NCI-H187 treated with DMSO at 0.1 percent for 48 hours (cell line): ENCODE measurements at places on chromosomes 1 and 21.

DNA sequence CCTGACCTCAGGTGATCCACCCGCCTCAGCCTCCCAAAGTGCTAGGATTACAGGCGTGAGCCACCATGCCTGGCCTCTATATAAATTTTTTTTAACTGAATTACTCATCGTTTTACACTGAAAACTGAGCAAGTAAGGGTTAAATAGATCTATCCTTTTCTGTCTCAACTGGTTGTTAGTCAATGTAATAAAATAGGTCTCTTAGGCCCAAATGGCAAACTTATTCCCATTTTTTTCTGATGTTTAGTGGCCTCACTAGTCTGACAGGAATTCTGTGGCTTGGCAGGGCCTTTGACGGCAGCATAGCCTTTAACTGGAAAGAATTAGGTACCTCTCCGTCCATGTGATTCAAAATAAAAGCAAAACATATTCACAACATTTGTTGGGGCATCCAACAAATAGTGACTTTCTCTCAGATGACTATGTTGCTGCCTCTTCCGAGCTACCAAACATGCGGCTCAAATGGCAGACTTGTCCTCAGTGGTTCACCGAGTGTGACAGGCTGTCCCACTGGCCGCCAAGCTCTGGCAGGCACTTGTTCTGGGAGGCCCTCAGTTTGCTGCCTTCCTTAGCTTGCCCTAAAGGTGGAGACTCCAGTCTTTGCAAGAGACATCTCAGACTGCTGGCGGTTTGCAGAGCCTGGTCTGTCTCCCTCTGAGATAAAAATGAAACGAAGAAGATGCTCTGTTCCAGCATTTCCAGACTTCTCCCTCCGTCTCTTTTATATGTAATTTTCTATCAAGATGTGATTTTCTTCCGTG is 17.4 kb downstream of the ATP1A4 start:
- no peak for DNase-seq

GRCh38 chr1:115400426-115400825 is 62.4 kb upstream of the NGF start:
- DNase-seq, result no peak

- DNase-seq, result no peak
Measured at GRCh38 chr1:221753828-221754188, 11.9 kb upstream of the DUSP10 start.

DNA sequence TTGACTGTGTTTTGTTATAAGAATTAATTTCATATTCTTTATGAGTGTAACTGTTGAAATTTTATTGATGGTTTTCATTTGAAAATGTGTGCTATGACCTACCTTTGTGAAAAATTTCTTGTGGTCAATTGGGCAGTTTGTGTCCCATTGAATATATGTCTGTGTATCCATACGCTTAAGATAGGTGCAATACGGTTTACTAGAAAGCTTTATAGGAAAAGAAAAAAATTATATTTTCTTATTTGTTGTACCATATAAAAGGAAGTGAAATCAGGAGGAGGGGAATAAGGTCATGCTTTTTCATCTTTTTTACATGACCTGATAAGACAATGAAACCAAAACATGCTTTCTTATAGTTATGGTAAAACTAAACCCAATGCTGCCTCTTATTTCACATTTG is 807.7 kb downstream of the USP25 start:
- DNase-seq, result no peak

DNA sequence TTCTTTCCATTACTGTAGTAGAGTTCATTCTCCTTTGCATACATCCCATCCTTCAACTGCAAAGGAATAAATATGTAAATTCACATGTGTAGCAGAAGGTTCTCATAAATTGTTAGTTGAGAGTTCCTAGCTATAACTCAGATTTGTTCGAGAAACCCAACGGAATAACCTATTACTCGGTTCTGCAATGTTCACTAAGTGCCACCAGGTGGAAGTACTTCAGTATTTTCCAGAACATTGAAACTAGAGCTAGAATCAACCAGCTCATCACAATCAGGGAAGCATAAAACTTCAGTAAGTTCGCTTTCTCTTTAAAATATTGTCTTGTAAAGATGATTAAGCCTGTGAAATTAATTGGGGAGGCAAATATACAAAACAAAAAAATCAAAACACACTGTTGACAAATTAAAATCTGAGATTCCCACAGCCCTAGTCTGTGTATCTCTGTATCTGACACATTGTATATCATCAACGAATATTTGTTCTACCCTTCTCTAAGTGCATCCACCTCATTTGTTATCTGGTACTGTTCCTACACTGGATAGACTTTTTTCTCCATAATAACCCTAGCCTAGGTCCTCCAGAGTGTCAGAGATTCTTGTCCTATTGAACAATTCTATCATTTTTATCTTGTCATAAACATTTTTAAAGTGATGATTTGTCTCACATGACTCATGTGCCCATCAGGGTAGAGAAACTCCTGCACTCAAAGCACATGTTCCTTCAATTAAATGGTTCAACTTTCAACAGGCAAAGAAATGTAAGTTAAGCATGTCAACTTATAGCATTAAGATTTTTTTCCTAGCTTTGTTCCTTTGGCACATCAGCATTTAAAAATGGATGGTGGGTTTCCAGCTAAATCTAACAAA is 31.9 kb downstream of the MROH9 start:
- peak; percentile 58 for DNase-seq

GRCh38 chr1:67836769-67837168 is 3.5 kb upstream of the GNG12 start:
- no peak for DNase-seq

GRCh38 chr1:26788836-26789611 is 1.3 kb downstream of the PIGV start:
- DNase-seq, result peak; percentile 47

GRCh38 chr1:50419192-50419906 is 3.9 kb downstream of the DMRTA2 start:
- no peak for DNase-seq

DNA sequence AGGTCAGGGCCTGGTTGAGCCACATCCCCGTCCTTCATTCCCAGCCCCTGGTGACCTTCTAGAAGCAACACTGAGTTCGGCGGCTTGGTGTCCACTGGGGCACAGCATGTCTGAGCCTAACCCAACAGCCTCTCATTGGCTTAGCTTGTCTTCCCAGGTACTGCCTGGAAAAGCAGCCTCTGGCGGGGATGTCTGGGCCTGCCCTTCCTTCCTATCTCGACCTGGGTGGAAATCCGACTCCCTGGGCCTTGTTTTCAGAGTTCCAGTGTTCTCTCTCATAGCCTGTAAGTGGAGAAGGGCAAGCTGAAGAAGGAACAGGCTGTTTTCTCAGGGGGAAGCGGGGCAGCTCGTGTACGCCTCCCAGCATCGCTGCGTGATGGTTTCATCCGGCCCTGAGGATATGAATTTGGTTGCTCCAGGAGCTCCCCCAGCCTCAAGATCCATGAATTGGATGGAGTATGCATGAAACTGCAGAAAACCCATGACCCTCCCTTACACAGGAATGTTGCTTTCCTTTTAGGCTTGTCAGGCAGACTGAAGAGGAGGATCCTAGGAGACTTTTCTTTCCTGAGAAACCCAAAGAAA is 116.5 kb upstream of the IRF2BP2 start:
- peak; percentile 41 for DNase-seq

DNA sequence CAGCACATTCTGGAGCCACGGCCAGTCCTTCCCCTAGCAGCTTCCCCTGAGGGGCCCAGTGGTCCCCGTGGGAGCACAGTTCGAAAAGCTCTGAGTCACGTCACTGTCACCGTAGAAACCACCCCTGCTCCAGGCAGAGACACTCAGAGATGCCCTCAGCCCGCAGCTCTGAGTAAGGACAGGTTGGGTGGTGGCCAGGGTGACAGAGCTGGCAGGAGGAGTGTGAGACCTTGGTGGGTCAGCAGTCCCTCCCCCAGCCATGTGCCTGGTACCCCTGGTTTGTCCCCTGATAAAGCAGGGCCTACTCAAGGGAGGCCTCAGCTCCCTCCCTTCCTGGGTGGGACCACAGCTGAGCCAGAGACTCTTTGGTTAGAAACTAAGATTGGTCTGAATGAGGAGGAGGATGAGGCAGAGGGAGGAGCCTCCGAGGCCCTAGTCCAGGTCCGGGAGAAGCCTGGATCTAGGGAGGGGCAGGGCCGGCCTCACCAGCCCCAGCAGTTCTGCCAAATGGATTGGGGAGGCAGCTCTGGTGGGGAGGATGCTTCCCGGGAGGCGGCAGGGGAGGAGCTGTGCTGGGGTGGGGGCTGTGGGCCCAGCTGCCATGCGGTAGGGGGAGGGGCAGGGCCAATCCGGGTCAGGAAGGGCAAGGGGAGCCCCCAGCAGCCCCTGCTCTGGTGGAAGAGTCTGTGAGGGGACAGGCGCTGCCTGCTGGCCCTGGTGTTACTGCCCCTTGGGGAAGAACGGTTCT is 55.2 kb downstream of the SLC9A1 start:
- no peak for DNase-seq

- DNase-seq, result no peak
Measured at GRCh38 chr1:114719424-114719787, 2.8 kb upstream of the NRAS start.

DNA sequence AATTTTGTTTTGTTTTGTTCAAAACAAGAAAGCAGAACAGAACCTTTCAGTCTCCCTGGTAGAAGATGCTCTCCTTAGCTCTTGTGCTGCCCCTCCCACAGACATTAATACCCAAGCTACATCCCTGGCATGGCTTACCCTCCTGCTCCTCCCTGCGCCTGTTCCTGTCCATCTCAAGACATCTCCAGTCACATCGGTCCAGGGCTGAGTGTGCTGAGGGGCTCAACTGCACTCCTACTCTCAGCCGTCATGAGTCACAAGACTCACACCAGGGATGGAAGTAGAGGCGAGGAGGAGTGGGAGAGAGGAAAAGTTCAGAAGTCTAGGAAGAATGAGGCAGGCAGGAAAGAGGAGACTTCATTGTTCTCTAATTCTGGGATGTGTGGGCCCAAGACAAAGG is 9.2 kb upstream of the TACSTD2 start:
- DNase-seq, result no peak

GRCh38 chr21:41865002-41865777 is 14.0 kb downstream of the PRDM15 start:
- DNase-seq, result no peak

GRCh38 chr1:5798151-5798730 is 194.0 kb downstream of the NPHP4 start:
- no peak for DNase-seq

DNA sequence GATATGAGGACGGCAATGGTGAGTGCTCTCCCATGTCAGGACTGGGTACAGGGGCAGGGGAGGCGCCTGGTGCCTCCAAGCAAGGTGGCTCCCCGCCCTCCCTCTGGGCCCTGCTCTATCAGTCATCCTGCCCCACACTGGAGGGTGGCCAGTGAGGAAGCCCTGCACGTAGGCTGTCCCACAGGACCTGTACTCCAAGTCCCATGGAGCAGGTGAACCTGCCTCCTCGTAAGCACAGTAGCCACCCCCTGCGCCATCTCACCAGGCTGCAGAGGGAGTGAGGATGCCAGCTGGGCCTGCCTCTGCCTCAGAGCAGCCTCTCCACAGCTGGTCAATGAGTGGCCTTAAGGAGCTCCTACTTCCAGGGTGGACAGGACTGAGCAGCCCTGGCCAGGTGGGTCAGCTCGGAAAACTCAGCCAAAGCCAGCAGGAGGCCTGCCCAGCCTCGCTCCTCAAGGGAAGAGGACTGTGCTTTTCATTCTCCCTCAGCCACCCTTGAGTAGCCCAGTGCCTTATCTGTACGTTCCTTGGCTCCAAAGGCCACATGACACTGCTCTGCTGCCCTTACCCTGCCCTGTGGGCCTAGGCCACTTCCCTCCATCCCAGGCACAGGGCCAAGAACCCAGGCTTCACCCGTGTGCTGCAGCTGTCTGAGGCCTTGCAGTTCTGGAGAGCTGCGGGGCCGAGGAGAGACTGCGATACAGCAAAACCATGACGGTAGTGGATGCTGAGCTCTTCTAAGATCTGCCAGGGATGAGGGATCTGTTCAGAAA is 39.6 kb downstream of the SLC45A1 start:
- DNase-seq, result no peak

GRCh38 chr1:6426972-6427350 is 2.4 kb downstream of the ESPN start:
- DNase-seq, result no peak

GRCh38 chr1:200028586-200029034 is 1.1 kb downstream of the NR5A2 start:
- no peak for DNase-seq

GRCh38 chr1:1302006-1302430 is 5.7 kb downstream of the ACAP3 start:
- DNase-seq, result no peak

- no peak for DNase-seq
Measured at GRCh38 chr1:59972216-59972927, 45.8 kb upstream of the CYP2J2 start.

GRCh38 chr1:7783178-7783711 is 846 bp upstream of the PER3 start:
- no peak for DNase-seq

DNA sequence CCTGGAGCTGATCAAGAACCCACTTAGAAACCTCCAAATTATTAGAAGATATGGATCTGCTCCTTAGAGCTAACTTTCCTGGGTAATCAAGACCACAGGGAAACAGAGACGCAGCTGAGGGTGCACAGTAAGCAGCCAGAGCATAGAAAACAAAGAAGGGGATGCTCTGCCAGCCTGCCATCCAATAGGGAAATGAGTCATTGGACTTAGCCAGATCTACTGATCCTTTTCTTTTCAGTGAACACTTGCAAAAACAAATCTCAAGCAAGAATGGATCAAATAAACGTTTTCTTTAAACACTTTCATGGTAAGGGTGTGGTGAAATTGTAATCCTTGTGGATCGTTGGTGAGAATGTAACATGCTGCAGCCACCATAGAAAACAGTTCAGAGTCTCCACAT is 474.0 kb downstream of the LTN1 start:
- no peak for DNase-seq

DNA sequence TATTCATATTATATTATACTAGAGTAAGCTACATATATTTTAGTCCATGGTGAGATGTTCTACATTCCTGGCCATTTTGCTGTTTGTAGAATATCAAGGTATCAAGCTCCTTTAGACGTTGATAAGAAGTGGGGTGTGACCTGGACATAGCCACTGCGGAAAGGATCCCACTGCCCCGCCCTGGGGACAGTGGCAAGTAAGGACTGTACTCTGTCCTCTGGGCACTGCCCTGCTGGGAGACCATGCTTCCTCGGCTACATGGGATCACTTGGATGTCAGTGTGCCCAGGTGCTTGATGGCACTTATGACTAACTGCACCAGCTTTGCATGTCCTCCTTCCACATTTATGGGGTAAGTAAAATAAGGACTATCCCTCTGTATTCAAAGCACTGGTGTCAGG is 46.3 kb upstream of the NTPCR start:
- no peak for DNase-seq

GRCh38 chr1:26726784-26727183 is 31.0 kb downstream of the ARID1A start:
- DNase-seq, result no peak

- no peak for DNase-seq
Measured at GRCh38 chr1:180973369-180973768, 49.3 kb downstream of the STX6 start.

DNA sequence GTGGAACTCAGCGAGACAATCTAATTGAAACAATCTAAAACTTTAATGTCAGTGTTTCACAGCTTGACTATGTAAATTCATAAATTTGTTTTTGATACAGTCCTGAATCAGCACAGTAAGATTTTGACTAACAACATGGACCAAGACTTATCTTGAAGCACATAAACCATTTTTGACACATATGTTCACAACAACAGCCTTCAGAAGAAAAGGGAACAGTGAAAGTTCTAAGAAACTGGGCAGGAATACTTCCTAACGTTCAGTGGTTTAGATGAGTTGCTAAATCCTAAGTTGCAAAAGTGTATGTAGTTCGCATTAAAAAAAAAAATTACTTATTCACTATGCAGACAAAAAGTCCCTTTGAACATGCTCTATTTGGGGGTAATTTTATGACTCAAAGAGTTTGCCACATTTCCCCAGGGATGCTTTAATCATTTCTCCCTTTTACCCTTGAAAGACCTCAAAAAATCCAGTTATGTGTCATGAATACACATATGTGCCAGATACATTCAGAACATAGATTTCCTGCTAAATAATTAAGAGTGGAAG is 120.2 kb downstream of the MRPL39 start:
- no peak for DNase-seq
